Vagina (tissue), 2 donors: ENCODE measurements at places on chromosomes 1 and 21. TPM values are rescaled to one million over a fixed set of nuclear protein-coding genes. Genes with fewer than 3 reads are reported as not detected.

The PRAMEF26 gene
- total RNA-seq = not detected

The BOLA1 gene
- 43.0 TPM for total RNA-seq

DNA sequence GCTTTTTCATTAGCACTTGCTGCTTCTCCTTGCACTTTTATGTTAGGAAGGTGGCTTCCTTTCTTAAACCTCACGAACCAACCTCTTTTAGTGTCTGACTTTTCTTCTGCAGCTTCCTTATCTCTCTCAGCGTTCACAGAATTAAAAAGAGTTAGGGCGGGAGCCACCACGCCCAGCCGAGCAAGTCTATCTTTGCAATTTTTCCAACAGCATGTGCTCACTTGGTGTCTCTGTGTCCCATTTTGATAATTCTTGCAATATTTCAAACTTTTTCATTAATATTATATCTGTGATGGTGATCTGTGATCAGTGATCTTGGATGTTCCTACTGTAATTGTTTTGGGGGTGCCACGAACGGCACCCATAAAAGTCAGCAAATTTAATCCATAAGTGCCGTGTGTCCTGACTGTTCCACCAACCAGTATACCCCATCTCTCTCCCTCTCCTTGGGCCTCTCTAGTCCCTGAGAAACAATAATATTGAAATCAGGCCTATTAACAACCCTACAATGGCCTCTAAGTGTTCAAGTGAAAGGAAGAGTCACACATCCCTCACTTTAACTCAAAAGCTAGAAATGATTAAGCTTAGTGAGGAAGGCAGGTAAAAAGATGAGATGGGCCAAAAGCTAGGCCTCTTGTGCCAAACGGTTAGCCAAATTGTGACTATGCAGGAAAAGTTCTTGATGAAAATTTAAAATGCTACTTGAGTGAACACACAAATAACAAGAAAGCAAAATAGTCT lies 15.9 kb upstream of the ITPKB start:
- H3K4me3 ChIP-seq = no peak overlapping the region
- no peaks in the 10 kb centered on the region for H3K36me3 ChIP-seq
- no peaks in the 10 kb centered on the region for H3K4me1 ChIP-seq
- no peak overlapping the region for H3K27ac ChIP-seq

GRCh38 chr1:8284127-8284526 lies 33.8 kb upstream of the SLC45A1 start:
- H3K4me1 ChIP-seq = no peaks in the 10 kb centered on the region
- H3K36me3 ChIP-seq = no peaks in the 10 kb centered on the region
- no peak overlapping the region for H3K27ac ChIP-seq
- no peaks in the 10 kb centered on the region for H3K27me3 ChIP-seq
- H3K4me3 ChIP-seq = no peak overlapping the region
- DNase-seq = no peak

The CFH gene
- total RNA-seq = 36.8 TPM

- DNase-seq = peak; percentile 47
- no peak overlapping the region for H3K27ac ChIP-seq
- no peak overlapping the region for H3K4me3 ChIP-seq
Observed at GRCh38 chr1:180973369-180973768, 49.3 kb downstream of the STX6 start.

The SPATA17 gene
- not detected for total RNA-seq

GRCh38 chr1:179808503-179808902 lies 65.4 kb downstream of the FAM163A start:
- H3K4me1 ChIP-seq = no peaks in the 10 kb centered on the region
- H3K4me3 ChIP-seq = no peak overlapping the region
- H3K27ac ChIP-seq = no peak overlapping the region
- no peaks in the 10 kb centered on the region for H3K36me3 ChIP-seq
- DNase-seq = no peak

DNA sequence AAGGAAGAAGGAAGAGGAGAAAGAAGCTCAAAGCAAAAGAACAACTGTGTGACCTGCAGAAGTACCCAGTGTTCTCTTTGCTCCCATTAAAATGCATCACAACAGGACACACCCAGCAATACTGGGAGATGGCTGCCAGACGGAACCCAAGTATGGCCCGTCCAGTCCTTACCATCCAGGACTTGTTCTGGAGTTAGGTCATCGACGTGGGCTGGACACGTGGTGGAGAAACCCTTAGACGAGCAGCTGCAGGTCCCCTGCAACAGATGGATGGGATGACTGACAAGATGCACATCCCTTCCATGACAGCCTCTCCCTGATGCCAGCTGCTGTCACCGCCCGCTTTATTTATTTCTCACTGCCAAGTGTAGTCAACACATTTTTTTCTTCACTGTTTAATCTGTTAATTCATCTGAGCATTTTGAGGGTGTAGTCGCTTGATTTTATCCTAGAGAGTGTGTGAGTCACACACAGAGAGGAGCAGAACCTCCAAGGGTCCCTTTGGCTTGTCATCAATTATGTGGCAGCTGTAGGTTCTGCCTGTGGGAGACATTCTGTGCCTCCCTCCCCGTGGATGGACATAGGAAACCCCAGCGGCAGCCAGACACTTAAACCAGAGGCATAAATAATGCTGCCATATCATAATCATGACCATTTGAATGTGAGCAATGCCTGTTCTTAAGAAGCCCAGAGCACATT lies 80.9 kb downstream of the ABCA4 start:
- no peaks in the 10 kb centered on the region for H3K27me3 ChIP-seq
- DNase-seq = no peak
- no peaks in the 10 kb centered on the region for H3K36me3 ChIP-seq

GRCh38 chr1:91244737-91245136 lies 159.9 kb downstream of the HFM1 start:
- H3K27ac ChIP-seq = no peak overlapping the region
- no peak overlapping the region for H3K4me3 ChIP-seq
- no peaks in the 10 kb centered on the region for H3K27me3 ChIP-seq

The TNFRSF4 gene
- not detected for total RNA-seq

GRCh38 chr1:46616277-46617107 lies at the start of gene MOB3C:
TSS of gene MOB3C (minus strand) at chr1:46616811. CDS start at chr1:46613321, 3,490 bp downstream.
- H3K36me3 ChIP-seq = no peaks in the 10 kb centered on the region
- peaks cover 61% of the 10 kb centered on the region for H3K4me1 ChIP-seq
- peak within 1 kb of the TSS; percentile 92 for H3K27ac ChIP-seq
- no peaks in the 10 kb centered on the region for H3K27me3 ChIP-seq
- peak within 1 kb of the TSS; percentile 79 for H3K4me3 ChIP-seq

- H3K36me3 ChIP-seq = no peaks in the 10 kb centered on the region
- no peaks in the 10 kb centered on the region for H3K4me1 ChIP-seq
- H3K27ac ChIP-seq = no peak overlapping the region
- H3K27me3 ChIP-seq = no peaks in the 10 kb centered on the region
- H3K4me3 ChIP-seq = no peak overlapping the region
- DNase-seq = no peak
Observed at GRCh38 chr1:87989346-87989745, 660.7 kb downstream of the LMO4 start.

The YRDC gene
- 9.1 TPM for total RNA-seq

DNA sequence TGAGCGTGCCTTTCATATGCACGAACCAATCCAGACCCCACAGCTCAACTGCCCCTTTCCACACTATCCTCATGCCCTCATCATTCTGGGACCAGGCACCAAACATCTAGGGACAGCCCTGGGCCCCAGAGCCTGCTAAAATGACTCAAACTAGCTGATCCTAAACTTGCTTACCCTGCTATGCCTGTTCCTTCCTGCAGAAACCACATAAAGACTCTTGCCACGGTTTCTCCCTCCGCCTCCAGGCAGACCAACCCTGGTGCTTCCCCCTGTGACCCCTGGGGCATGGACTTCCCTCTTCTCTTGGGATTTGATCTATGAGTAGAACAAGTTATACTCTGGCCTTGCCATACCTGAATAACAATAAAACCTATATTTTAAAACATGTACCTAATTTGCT lies 138.0 kb upstream of the CD34 start:
- no peak for DNase-seq
- peak overlapping the region; percentile 68 for H3K27ac ChIP-seq
- H3K27me3 ChIP-seq = no peaks in the 10 kb centered on the region
- no peak overlapping the region for H3K4me3 ChIP-seq
- peaks cover 36% of the 10 kb centered on the region for H3K4me1 ChIP-seq

GRCh38 chr1:202961220-202961880 lies 3.2 kb upstream of the ADIPOR1 start:
- H3K4me3 ChIP-seq = no peak overlapping the region
- DNase-seq = no peak
- H3K27me3 ChIP-seq = no peaks in the 10 kb centered on the region

- no peak overlapping the region for H3K4me3 ChIP-seq
- no peak overlapping the region for H3K27ac ChIP-seq
- DNase-seq = no peak
- H3K36me3 ChIP-seq = no peaks in the 10 kb centered on the region
Observed at GRCh38 chr1:4317207-4317606, 337.2 kb upstream of the AJAP1 start.
